ENCODE measurements at places on chromosomes 3 and 15.

GRCh38 chr3:149266736-149267135 is 45.1 kb upstream of the CP start:
- DNase-seq, result no peak
- H3K4me3 ChIP-seq, result no peak overlapping the region
- H3K27ac ChIP-seq, result no peak overlapping the region
- no peaks in the 10 kb centered on the region for H3K27me3 ChIP-seq
- H3K36me3 ChIP-seq, result no peaks in the 10 kb centered on the region

DNA sequence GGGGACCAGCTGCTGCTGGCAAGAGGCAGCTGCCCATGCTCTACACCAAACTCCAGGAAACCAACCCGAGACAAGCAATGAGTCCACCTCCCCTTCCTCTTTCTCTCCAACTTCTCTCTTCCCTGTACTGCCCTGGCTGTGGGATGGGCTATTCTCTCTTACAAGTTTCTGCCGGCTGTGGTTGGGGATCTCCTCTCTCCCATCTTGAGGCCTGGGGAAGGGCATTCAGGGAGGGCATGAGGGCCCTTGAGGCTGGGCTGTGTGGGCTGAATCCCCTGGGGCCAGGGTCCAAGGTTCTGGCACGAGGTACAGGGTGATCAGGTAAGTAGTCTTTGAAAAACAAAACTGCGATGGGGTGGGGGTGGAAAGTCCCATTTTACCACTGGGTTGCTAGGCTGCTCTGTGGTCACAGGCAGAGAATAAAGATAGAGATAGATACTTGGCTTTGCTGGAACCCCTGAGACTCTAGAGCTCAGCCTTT is 32.3 kb upstream of the CTSH start:
- no peaks in the 10 kb centered on the region for H3K36me3 ChIP-seq
- no peak overlapping the region for H3K4me3 ChIP-seq
- no peaks in the 10 kb centered on the region for H3K4me1 ChIP-seq
- peaks cover 27% of the 10 kb centered on the region for H3K27me3 ChIP-seq
- DNase-seq, result no peak

- H3K4me3 ChIP-seq, result no peak overlapping the region
- DNase-seq, result no peak
- no peaks in the 10 kb centered on the region for H3K36me3 ChIP-seq
- H3K27ac ChIP-seq, result no peak overlapping the region
- H3K27me3 ChIP-seq, result no peaks in the 10 kb centered on the region
Measured at GRCh38 chr3:23797491-23797890, 8.3 kb upstream of the UBE2E1 start.

- H3K36me3 ChIP-seq, result no peaks in the 10 kb centered on the region
- DNase-seq, result no peak
- no peaks in the 10 kb centered on the region for H3K4me1 ChIP-seq
- no peak overlapping the region for H3K27ac ChIP-seq
- H3K4me3 ChIP-seq, result no peak overlapping the region
Measured at GRCh38 chr3:122247825-122248185, 64.3 kb downstream of the CASR start.

DNA sequence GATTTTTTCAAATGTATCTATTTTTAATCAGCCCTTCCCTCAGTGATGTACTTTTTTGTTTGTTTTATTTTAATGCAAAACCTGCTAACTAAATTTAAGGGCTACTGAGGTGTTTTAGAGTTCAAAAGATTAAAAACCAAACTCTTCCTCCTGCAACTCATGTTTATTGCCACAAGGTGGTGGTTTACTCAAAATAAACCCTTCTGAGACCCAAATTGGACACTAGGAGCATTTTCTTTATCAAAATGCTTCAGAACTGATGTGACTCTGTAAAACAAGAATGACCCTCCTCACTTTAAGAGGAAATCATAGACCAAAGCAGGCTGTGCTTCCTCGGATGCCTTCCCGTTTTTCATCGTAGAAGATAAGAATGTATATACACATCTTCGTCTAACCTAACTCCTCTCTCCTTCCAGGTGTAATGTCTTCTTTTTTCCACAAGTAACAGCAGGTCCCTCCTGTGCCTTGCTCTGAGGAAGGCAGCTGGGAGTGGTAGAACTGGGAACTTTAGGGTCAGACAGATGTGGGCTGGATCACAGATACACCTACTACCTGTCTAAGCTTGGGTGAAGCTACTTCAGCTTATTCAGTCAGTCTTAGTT is 2.9 kb upstream of the NME9 start:
- no peak overlapping the region for H3K27ac ChIP-seq
- H3K4me3 ChIP-seq, result no peak overlapping the region
- H3K36me3 ChIP-seq, result no peaks in the 10 kb centered on the region
- H3K4me1 ChIP-seq, result peaks cover 7% of the 10 kb centered on the region
- DNase-seq, result no peak
- H3K27me3 ChIP-seq, result no peaks in the 10 kb centered on the region

DNA sequence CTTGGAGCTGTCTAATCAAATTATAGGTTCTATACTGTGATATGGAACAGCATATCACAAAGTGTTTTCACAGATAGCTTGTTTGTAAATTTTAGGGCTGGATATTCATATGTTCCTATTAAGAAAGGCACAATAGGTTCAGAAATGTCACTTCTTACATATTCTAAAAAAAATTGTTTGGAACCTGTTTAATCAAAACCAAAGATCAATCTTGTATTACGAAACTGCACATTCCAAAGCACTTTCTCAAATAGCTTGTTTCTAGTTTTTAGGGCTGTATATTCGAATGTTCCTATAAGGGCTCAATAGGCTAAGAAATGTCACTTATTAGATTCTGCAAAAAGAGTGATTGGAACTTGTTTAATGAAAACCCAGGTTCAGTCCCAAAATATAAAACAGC is 67.4 kb upstream of the OSBPL11 start:
- no peak overlapping the region for H3K4me3 ChIP-seq
- H3K27ac ChIP-seq, result no peak overlapping the region
- no peaks in the 10 kb centered on the region for H3K4me1 ChIP-seq
- H3K36me3 ChIP-seq, result no peaks in the 10 kb centered on the region

Measured in T-cell (primary cell).